IPS DF 19.7 (cell line): ENCODE measurements at places on chromosomes 7 and 10.

GRCh38 chr10:92697663-92698511 lies 8.1 kb downstream of the HHEX start:
- DNase-seq = no peak

DNA sequence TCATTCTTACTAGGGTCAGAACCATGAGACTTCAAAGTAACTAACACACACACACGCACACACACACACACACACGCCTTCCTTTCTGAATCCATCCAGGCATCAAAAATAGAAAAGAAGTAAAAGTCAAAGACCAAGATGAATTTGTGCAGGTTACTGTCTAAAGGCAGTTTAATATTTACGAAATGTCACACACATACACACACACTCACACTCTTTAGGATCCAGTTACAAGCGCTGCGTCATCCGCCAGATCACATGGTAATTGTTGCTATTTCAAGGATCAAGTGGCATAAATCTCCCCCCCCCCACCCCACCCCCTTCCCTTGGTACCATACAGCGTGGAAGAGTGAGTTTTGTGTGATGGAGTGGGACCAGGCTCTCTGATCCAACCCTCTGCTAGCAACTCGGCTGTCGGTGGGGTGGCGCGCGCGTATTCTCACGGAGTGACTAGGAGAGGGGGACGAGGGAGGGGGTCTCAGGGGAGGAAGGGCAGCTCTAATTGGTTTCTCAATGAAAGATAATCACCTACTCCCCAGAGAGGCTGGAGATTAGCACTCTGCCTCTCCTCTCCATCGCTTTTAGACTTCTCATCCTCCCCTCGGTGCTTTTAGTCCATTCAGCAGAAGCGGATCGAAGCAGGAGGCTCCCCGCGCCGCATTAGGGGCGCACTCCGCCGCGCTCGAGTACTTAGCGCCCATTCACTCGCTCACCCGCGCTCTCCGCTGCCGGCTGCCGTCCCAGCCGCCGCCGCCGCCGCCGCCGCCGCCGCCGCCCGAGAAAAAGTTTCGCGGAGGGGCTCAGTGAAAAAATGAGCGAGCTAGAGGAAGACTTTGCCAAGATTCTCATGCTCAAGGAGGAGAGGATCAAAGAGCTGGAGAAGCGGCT lies 83.5 kb upstream of the PRKG1 start:
- DNase-seq = no peak

- DNase-seq = no peak
Measured at GRCh38 chr7:27269455-27269854, 26.9 kb downstream of the EVX1 start.

DNA sequence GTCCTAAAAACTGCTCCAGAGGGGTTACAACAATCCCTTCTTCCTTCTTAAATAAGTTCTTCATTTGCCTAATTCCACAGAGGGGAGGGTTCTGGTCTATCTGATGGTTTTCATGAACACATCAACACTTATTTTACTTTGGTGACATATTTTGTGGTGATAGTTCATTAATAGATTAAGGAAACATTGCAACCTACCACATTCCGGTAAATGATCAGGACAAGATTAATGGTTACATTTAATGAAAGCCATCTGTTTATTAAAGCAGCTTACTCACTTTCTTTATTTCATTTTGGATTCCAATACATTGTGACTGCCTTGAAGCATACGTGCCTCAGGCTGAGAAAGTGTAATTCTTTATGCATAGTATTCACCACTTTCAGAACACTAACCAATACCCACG lies 101.0 kb downstream of the SKIDA1 start:
- DNase-seq = no peak

DNA sequence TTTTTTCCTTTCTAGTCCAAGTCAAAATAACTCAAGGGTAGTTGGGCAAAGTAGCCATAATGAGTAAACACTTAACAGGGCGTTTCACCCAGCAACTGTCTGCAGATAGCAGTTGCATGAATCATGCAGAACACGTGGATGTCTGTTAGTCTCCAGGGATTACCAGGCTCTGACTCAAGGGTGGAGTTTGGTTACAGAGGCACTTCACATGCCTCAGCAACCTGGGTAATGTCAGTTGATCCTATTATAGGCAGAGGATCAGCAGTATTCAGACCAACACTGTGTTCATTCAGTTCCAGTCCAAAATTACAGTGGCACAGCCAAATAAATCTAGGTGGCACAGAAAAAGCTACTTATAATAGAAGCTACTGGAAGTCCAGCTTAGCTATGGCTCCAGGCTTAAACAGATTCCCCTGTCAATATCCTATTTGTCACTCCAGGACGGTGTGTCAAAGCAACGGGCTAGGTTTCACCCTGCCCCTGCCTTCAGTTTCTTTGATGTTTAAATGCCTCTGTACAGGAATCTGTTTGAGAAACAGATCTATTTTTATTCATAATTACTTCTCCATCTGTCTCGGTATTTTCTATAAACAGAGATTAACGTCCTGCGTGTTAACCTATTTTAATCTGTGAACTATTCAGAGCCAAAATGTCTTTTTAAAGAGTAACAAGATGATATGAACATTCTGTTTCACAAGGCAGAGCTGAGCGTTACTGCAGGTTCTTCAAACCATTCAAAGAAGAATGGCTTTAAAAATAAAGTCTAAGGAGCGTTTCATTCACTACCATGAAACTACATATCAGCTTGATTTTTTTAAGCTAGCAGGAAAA lies 162.6 kb upstream of the AKR1E2 start:
- no peak for DNase-seq

DNA sequence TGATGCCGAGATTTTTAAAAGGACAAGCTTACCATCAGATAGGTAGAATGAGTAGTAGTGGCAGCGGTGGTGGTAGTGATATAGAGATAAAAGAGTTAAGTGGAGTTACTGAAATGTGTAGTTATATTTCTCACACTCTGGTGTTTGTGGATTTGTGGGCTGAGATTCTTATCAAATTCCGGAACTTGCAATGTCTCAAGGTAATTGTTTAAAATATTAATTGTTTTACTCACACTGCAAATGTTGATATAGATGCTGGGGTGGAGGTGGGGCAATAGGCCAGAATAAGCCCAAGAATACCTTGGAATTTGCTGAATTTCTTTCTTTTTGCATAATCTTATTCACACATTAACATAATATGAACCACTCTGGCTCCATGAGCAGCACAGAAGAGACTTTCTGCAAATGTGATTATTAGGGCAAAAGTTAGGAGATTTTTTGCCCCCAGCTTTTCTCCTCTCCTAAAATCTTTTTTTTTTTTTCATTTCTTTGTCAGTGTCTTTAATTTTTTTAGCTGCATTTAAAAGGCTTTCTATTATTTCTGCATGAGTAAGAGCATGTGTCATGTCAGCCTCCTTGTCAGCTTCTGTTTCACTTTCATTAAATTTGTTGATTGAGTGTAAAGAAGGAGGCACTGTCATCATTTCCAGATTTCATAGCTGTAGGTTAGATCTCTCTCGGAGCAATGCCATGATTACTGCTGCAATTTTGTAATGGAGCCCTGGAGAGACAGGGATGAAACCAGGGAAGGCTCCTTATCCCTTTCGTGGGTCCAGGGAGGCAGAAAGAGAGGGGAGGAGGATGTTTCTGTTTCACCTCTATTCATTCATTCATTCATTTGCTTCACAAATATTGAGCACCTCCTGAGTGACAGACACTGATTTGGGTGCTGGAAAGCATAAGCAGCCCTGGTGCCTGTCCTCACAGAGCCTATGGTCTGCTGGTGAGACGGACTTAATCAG lies 13.1 kb upstream of the SGMS1 start:
- no peak for DNase-seq

GRCh38 chr10:101226491-101227428 lies 2.5 kb downstream of the LBX1 start:
- DNase-seq = no peak

DNA sequence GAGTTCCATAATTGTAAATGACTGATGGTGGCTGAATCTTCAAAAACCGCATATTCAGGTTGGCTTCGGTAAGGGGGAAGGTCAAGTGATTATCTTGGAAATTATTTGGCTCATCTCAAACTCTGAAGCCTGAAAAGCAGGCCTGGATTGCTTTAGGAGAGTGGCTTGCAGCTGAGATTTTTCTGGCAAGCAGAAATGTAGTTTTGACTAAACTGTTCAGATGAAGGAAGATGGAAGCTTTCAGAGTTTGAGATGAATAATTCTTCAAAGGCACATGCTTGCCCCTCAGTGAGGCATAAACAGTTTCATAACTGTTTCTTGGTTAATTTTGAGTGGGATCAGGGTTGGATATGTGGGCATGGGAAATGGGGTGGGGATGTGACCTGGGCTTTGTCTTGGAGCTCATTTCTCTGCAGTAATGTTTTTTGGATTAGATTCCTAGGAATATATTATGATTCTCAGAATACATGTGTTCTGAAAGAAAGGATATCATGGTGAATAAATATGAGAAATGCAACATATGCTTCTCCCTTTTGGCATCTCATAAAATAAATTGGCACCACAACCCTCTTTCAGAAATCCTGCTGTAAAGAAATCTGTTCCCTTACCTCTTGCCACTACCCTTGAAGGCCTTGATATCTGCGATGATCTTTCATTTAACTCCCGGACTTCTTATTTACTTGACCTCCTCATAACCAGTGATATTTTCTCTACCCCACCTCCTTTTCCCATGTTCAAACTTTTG lies 469.2 kb downstream of the ADRA2A start:
- DNase-seq = no peak

- DNase-seq = no peak
Measured at GRCh38 chr10:98224996-98225395, 43.0 kb downstream of the LOXL4 start.

- no peak for DNase-seq
Measured at GRCh38 chr7:123198111-123198510, 1.7 kb downstream of the SLC13A1 start.

- no peak for DNase-seq
Measured at GRCh38 chr7:136717910-136718557, 150.4 kb upstream of the CHRM2 start.

GRCh38 chr7:91347290-91347689 lies 83.1 kb downstream of the FZD1 start:
- no peak for DNase-seq

GRCh38 chr10:71957546-71958275 lies 6.5 kb upstream of the CHST3 start:
- no peak for DNase-seq

GRCh38 chr10:86523348-86523747 lies 1.8 kb upstream of the WAPL start:
- DNase-seq = no peak

DNA sequence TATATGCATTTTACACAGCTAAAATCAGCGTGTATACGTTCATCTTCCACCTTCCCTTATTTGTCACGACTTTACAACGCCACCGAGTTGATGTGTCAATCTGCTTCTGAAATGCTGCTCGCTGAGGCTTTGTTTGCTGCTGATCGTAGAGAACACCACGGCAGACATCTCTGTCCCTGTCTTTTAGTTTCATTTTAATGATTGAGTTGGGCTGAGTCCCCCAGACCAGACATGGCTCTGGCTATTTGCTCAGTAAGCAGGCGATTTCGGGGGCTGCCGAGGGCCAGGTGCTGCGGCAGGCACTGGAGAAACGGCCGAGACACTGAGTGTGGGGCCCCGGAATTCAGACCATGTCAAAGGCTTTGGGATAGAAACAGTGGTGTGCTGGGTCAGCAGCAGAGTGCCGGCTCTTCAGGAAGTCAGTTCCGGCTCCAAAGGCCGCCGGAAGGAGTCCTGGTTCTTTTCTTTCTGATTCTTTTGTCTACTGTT lies 5.0 kb downstream of the LRRC27 start:
- no peak for DNase-seq

DNA sequence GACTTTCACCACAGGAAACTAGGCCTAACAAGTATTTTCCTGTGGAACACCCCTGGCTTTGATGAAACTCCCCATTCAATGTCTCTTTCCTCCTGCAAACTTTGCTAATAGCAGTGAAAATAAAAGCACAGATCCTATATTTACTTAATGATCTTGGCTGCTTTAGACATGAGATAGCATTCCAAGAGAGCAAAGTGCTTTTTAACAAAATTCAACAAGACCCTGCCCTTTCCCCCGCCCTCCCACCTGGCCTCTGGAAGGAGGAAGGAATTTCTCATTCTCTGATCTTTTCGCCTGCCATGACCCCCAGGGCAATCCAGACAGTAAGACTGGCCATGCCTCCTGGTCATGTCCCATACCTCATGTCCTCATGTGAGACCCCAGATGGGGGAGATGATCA lies 185.7 kb downstream of the KCNMA1 start:
- no peak for DNase-seq

DNA sequence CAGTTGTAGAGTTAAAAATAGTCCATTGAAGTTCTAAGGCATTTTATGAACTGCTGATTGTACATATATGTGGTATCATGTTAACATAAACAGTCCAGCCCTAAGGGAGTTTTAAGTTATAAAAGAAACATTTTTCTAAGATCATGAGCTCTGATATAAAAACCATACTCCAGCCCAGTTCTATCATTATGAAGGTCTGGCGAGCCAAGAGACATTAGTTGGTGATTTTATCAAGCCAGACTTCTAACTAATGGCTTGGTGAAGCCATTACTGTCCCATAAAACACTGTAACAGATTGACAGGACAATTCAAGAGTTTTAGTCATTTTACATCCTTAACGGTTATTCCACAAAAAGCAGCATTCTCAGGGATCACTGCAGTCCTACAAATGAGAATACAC lies 221.6 kb downstream of the RNLS start:
- DNase-seq = no peak

DNA sequence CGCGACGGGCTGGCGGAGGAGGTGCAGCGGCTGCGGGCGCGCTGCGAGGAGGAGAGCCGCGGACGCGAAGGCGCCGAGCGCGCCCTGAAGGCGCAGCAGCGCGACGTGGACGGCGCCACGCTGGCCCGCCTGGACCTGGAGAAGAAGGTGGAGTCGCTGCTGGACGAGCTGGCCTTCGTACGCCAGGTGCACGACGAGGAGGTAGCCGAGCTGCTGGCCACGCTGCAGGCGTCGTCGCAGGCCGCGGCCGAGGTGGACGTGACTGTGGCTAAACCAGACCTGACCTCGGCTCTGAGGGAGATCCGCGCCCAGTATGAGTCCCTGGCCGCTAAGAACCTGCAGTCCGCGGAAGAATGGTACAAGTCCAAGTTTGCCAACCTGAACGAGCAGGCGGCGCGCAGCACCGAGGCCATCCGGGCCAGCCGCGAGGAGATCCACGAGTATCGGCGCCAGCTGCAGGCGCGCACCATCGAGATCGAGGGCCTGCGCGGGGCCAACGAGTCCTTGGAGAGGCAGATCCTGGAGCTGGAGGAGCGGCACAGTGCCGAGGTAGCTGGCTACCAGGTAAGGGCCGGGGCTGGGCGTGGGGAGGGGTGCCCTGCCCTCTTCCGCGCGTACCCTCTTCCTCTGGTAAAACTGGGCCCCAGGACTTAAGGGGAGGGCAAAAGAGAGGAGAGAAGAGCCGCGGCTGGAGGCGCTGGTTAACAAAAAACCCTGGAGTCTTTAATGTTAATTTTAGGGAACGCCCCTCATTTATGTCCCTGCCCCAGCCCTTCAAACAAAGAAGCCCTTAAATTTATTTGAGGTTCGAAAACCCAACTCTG lies 987 bp downstream of the INA start:
- no peak for DNase-seq

GRCh38 chr7:147477526-147477925 lies 1113.0 kb upstream of the C7orf33 start:
- DNase-seq = no peak

DNA sequence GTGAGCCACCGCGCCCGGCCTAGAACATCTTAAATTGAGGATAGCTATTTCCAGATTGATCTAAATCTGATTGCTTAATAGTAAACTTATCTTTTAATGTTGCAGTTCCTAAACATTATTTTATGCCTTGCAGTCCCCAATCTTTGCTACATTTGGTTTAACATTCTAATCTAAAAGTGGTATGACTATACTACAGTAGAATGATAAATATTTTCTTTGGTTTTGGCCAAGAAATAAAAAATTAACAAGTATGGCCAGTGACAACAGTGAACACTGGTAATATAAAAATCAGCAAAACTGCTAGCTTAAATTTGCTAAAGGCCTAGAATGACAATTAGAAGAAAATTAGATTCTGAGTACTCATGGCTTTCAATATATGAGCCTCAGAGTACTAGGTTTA lies 73.5 kb downstream of the CDK6 start:
- DNase-seq = no peak
